ENCODE measurements at places on chromosomes 1 and 21.
A peak's percentile ranks its signal among the peaks of the same experiment; 100 is the strongest.

GRCh38 chr1:91919962-91920361 lies 29.2 kb upstream of the BRDT start:
- DNase-seq = no peak

- no peak for DNase-seq
Observed at GRCh38 chr1:74422421-74423292, 89.8 kb downstream of the LRRC53 start.

- DNase-seq = no peak
Observed at GRCh38 chr1:115437196-115437595, 99.1 kb upstream of the NGF start.

DNA sequence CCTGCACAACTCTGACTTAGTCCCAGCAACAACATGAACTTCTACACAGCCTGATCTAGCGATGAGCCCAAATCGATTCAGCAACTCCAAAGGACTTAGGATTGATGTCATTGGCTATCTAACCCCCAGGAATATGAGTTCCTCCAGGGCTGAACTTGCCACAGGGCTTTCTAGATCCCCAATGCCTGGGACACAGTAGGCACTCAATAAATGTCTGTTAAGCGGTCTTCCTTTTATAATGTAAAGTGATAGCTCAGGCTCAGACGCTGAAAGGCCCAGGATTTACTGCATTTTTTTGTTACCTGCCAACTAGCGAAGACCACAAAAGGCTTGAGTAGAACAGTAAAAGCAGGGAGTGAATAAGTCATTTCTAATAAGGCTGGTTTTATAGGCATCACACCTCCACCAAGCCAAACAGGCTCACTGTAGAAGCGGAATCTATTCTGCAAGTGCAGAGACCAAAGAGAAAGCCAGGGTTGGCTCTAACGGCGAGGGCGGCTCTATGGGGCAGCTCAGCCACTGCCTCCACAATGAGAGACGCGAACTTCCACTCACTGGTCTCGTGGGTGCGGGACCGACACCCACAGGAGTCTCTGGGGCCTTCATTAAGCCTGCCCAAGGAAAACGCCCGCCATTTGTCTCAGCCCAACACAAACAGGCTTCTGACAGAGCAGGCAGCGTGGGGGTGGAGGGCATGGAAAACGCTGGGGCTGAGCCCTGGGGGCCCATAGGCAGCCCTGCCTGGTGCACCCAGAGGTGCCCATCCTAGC lies 52.0 kb downstream of the HLCS start:
- DNase-seq = no peak

GRCh38 chr1:31576743-31577455 lies 584 bp downstream of the TINAGL1 start:
- no peak for DNase-seq

- DNase-seq = peak; percentile 78
Observed at GRCh38 chr1:71490432-71490831, 409.6 kb upstream of the ZRANB2 start.

DNA sequence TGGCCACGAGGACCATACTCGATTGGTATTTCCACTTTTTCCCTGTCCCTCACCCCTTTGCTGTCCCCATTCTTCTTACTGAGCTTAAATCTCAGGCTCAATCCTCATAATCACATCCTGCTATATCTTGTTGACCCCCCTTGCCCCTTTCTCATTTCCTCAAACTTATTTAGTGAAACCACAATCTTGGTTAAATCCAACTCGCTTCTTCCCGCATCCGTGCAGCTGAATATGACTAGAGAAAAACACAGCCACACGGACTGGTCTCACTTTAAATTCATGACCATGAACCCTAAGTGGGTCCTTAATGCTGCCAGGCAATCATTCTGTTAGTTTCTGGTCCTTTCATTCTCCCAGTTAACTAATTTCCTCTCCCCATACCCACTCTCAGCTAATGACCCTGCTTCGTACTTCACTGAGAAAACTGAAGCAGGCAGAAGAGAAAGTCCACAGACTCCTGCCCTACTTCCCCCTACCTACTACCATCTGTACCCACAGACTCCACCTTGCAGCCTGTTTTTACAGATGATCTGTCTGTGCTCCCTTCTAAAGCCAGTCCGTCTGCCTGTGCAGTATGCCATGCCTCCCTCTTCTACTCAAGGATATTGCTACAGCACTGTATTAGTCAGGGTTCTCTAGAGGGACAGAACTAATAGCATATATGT lies 96.8 kb upstream of the LMO4 start:
- no peak for DNase-seq

GRCh38 chr1:113452921-113453770 lies 62.8 kb downstream of the MAGI3 start:
- DNase-seq = peak; percentile 65

DNA sequence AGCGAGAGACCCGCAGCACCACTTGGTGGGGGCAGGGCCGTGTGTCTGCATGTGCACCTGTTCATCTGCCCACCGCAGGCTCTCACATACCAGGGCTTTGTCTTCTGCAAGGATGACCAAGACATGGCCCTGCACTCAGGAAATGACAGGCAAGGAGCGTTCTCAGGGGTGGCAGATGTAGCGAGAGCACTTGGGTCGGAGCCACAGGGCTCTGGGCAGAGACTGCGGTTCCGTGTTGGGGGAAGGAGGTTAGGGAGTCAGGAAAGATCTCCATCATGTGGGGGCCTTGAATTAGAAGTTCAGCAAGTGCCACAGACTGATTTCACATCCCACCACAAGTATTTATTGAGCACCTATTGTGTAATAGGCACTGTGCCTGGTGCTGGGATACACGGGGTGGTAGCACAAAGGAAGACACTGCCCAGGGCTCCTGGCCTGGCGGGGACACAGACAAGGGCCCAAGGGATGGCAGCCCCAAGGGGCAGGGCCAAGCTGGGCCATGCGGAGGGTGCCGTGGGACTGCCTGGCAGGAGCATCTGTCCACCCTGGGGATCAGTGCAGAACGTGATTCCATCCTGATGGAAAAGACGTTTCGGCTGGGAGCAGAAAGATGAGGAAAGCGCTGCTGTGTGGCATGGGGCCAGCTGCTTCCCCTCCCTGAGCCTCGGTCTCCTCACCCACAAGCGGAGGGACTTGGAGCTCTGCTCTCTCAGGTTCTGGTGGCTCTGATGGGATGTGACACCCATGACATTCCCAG lies 11.4 kb upstream of the SPSB1 start:
- peak; percentile 11 for DNase-seq

- DNase-seq = no peak
Observed at GRCh38 chr21:18617291-18617690, 213.7 kb upstream of the TMPRSS15 start.

GRCh38 chr21:35052801-35053200 lies 3.7 kb upstream of the RUNX1 start:
- DNase-seq = no peak

- DNase-seq = no peak
Observed at GRCh38 chr1:234743791-234744611, 134.0 kb upstream of the IRF2BP2 start.

DNA sequence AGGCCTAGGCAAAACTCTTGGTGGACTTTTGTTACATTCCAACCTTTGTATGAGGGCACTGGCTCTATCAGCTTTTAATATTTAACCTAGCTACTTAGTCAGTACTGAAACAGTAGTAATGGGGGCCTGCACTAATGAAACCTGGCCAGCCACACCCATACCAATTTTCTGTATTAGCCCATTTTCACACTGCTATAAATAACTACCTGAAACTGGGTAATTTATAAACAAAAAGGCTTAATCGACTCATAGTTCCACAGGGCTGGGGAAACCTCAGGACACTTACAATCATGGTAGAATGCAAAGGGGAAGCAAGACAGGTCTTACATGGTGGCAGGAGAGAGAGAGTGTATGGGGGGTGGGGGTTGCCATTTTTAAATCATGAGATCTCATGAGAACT lies 245.7 kb upstream of the RGS18 start:
- DNase-seq = no peak

DNA sequence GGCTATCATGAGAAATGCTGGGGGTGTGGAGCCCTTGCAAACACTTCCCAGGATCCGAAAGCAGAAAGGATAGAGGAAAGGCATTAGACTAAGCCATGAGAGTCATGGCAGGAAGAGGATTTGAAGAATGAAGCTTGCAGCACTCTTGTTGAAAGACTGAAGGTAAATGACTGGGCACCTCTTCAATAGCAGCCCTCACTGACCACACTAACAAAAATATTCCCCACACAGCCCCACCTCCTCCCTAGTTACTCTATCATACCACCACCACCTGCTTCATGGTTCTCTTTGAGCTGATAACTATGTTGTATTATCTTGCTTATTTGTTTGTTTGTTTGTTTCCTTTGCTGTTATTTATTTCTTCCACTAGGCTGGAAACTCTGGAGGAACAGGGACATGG lies 13.2 kb upstream of the ATP1A1 start:
- no peak for DNase-seq

GRCh38 chr1:151705146-151705545 lies 11.5 kb downstream of the CELF3 start:
- DNase-seq = no peak

DNA sequence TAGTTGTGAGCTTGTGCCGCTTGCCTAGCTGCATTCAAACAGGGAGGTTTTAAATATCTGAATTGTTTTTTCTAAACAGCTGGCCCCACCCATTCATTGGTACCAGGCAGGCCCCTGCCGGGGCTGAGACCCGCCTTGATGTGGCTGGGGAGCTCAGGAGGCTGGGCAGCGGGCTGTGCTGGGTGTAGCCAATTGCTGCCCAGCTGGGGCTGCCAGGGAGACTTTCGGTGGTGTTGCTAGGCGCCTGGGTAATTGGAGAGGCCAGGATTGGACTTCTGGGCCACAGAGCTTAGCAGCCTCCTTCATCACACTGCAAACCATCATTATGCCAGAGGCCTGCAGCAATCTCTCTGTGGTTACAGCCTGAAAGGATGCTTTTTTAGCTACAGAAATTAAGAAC lies 12.2 kb downstream of the RHBDL2 start:
- DNase-seq = no peak

GRCh38 chr1:101081496-101082488 lies 56.2 kb upstream of the DPH5 start:
- DNase-seq = no peak

GRCh38 chr1:117284399-117285215 lies 73.9 kb upstream of the VTCN1 start:
- DNase-seq = peak; percentile 73

DNA sequence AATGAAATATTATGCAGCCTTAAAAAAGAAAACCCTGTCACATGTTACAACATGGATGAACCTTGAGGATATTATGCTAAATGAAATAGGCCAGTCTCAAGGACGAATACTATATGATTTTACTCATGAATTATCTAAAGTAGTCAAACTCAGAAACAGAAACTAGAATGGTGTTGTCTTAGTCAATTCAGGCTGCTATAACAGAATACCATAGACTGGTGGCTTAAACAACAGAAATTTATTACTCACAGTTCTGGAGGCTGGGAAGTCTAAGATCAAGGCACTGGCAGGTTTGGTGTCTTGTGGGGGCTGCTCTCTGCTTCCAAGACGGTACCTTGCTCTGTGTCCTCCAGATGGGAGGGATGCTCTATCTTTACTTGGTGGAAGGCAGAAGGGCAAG lies 113.8 kb upstream of the DNAH14 start:
- no peak for DNase-seq

GRCh38 chr1:46757956-46758528 lies 39.1 kb upstream of the EFCAB14 start:
- DNase-seq = no peak

- DNase-seq = peak; percentile 99
Observed at GRCh38 chr1:218459878-218460711, 115.0 kb downstream of the TGFB2 start.

DNA sequence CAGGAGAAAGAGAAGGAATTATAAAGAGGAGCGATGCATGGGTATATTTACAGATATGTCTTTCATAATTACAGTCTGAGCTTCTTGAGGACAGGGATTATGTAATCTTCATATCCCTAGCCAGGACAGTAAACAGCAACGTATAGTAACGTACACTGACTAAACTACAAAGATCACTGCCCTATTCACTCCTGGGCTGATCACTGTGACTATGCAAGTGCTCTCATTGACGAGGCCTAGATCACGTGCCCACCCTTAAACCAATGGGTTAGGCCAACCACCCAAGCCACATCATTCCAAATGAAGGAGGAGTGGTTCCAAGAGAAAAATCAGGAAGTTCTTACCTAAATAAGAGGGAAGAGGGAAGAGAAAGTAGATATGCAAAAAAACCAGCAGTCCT lies 18.5 kb downstream of the PIK3R3 start:
- DNase-seq = no peak
